ENCODE measurements at places on chromosomes 4 and X. TPM values are rescaled to one million over a fixed set of nuclear protein-coding genes. Genes with fewer than 3 reads are reported as not detected.

DNA sequence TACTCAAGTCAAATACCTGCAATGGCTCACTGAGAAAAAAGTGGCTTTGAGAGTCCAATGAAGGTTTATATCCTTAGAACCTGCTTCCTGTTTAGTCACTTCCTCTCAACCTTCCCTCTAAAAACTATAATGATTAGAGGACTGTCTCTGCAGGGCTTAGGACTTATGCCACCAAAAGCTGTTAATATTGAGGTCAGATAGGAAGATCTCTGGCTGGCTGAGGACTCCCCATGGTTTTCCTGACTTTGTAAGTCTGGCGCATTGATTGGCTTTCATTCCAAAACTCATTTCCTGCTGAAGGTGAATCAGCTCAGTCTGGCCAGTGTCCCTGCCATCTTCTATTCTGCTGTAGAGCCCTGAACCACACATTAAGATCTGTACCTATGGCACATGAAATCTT, 140.9 kb upstream of the ANK2 start:
- no peak for DNase-seq

Gene NEXMIF
- 0.29 TPM for total RNA-seq

GRCh38 chr4:76160355-76160754, 12.2 kb upstream of the NUP54 start:
- no peak for DNase-seq

GRCh38 chr4:123976819-123977218, 580.2 kb downstream of the SPRY1 start:
- DNase-seq = no peak

Gene GSX2
- not detected for total RNA-seq

GRCh38 chr4:24770667-24771066, 24.7 kb upstream of the SOD3 start:
- DNase-seq = no peak

Gene SNCA
- total RNA-seq = 8.5 TPM

Gene KLHL8
- 6.8 TPM for total RNA-seq

DNA sequence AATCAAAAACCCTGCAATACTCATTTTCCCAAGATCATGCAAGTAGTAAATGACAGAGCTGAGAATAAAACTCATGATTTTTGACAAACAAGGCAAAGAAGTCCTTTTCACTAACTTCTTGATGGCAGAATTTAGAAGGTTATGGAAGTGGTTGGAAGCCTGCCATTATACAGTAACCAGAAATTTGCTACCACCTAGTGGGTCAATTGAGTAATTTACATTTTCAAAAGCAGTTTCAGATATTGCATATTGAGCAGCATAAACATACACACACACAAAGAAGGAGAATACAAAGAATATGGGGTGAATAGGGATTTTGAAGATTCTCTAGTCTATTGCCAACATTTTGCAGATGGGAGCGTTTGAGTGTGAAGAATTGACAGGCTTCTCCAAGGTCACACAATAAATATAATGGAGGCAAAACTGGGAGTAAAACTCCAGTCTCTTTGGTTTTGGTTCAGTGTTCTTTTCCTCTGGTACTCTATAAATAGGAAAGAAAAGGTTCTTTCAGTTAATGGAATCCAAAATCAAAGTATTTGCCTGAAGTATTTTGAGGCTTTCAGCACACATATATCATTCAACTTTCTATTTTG, 70.2 kb downstream of the GC start:
- no peak for DNase-seq

DNA sequence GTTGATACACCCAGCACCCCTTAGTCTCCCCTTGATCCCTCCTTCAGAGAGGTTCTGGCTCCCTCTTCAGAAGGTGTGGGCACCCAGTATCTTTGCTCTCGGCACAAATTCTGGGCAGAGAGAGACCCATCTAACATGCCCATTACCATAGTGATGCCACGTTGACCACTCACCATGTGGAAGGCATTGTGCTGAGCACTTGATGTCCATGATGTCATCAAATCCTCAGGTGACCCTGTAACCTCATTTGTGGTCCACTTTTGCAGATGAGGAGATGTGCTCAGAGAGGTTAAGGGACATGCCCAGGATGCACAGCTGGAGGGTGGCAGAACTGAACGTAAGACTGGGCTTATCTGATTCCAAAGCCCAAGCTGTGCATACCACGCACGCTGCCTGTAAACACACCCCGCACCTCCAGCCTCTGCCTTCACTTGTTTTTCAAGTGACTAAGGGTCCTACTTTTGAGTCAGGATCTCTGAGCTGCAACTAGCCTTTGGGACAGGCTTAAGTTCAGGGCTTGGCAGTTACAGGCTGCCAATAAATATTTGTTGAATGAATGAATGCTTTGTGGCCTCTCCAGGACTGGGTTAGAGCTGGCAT, 55.2 kb downstream of the HTRA3 start:
- DNase-seq = no peak

- no peak for DNase-seq
Observed at GRCh38 chrX:56728752-56729151, 291 bp upstream of the NBDY start.

Gene ARMCX4
- total RNA-seq = 17.0 TPM

- DNase-seq = no peak
Observed at GRCh38 chr4:123653236-123653635, 256.6 kb downstream of the SPRY1 start.

DNA sequence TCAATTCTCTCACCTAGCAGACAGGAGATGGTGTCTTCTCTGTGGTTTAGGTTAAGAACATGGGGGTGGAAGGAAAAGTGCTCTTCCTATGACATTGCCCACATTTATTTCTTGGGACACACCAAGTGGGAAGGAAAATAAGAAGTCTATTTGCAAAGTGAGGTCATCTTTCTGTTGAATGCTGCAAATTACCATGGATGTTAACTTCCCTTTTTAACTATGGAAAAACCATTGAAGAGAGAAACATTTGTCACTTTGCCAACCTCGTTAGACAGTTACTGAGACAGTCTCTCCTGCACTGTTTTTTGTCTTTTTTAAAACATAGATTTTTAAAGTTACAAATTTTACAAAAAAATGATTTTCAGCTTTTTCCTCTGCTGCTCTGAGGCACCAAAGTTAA, 72.8 kb upstream of the BEND4 start:
- DNase-seq = no peak

GRCh38 chr4:4645743-4646142, 103.9 kb upstream of the STX18 start:
- DNase-seq = no peak

Gene C4orf54
- not detected for total RNA-seq

Gene TMPRSS11B
- not detected for total RNA-seq
